HepG2 (cell line): ENCODE measurements at places on chromosomes 3 and 15.

DNA sequence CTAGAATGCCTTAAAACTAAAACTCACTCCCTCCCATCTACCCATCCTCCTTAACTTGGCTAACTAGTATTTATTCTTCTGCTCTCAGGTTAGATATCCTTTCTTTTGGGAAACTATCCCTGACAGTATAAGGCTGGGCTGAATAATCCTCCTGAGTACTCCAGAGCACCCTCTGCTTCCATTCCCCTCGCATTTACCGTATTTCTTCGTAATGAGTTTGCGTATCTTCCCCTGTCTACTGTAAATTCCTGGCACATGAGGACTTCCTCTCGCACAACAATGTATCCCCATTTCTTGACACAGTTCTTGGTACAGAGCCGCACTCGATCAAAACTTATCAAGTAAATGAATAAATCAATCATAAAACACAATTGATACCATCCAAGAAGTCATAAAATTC is 82.9 kb upstream of the AKAP13 start:
- peak; percentile 7 for DNase-seq

DNA sequence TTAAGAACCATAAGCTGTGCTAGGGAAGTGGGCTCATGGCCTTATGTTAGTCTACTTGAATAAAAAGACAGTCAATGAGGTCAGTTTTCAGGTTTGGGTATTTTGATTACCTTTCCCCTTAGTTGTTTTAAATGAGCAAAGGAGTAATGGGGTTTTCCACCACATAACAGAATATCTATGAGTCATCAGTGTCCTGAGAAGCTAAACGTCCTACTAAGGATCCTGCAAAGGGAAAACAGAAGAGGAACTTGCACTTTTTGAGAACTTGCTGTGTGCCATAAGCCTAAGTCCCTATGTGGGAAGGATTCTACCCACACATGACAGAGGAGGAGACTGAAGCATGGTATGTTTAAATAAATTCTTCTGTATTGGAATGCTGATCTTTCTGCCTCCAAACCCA is 292.8 kb upstream of the TMC3 start:
- DNase-seq = no peak

GRCh38 chr3:127158614-127159229 is 34.2 kb upstream of the PRR23E start:
- no peak for DNase-seq

GRCh38 chr3:102715030-102715697 is 280.3 kb downstream of the ZPLD1 start:
- DNase-seq = no peak

DNA sequence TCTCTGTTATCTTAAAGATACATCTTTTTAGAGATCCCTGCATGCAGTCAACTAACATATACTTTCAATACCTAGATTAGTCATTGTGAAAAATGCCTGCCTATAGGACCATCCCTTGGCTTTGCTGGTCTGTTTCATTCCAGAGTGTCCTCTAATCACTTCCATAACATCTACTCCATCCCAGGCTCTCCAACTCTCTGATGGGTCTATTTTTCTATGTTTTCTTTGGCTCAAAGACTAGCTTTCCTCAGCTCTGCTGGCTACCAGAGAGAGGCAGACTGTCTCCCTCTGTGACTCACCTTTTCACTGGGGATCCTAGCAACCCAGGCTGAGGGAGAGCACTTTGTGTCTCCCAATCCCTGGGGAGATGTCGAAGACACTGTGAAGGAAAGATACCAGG is 547.7 kb upstream of the MCTP2 start:
- DNase-seq = no peak

- no peak for DNase-seq
Observed at GRCh38 chr15:72796515-72797337, 13.2 kb upstream of the ADPGK start.

- peak; percentile 10 for DNase-seq
Observed at GRCh38 chr3:34260271-34261000, 462.0 kb downstream of the PDCD6IP start.

GRCh38 chr3:158747417-158747816 is 15.2 kb upstream of the RARRES1 start:
- no peak for DNase-seq

DNA sequence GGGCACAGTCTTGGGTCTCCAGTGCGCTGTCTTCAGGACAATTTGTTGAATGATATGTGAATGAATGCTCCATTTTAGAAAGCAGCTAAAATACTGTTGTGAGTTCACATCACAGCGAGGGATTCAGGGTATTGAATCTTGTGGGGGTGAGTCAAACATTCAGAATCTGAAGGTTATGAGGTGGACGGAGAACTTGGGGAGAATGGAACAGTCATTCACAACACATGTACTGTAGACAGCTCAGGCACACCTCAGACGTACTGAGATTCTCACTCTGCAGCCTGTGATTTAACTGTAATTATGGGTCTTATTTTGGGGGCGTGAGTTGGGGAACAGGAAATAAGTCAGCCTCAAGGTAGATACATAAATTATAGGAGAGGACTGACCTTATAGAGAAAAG is 13.9 kb downstream of the CRYBG3 start:
- DNase-seq = no peak

DNA sequence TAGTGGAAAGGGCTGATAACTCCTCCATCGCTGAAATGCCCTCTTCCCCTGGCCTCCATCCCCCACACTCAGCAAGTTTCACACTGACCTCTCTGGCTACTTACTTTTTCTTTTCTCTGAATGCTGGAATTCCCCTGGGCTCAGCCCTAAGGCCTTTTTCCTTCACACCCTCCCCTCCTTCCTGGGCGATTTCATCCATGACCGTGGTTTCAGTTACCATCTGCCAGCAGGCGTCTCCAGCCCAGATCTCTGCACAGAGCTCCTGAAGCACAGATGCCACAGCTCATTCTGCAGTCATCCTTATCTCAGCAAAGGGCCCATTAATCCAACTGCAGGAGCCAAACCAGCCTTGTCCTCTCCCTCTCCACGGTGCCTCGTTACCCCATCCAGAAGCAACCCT is 114.0 kb downstream of the RFTN1 start:
- DNase-seq = no peak

GRCh38 chr3:37224879-37225278 is 50.5 kb upstream of the LRRFIP2 start:
- no peak for DNase-seq

GRCh38 chr15:25770031-25770430 is 93.1 kb downstream of the ATP10A start:
- DNase-seq = no peak

GRCh38 chr3:55725681-55726500 is 238.8 kb upstream of the WNT5A start:
- no peak for DNase-seq

DNA sequence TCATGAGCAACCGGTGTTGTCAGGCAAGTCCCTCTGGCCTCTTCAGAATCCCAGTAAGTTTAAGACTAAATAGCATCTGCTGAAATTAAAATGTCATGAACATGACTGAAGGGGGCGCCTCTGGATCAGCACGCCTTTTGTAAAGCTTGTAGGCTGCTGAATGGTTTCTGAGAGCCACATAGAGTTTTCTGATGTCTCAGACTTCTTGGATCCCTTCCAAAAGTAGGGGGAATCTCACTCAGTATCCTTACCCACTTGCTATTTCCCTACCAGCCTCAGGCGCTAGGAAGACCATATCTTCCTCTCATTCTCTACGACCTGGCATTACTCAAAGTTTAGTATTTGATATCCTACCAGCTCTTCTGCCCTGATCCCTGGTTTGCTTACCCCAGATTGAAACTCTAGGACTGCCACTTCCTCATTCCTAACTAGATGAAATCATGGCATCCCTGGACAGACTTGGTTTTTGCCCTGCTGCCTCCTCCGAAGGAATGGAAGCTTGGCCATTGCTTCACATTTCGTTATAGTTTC is 62.7 kb upstream of the CD47 start:
- DNase-seq = peak; percentile 37

DNA sequence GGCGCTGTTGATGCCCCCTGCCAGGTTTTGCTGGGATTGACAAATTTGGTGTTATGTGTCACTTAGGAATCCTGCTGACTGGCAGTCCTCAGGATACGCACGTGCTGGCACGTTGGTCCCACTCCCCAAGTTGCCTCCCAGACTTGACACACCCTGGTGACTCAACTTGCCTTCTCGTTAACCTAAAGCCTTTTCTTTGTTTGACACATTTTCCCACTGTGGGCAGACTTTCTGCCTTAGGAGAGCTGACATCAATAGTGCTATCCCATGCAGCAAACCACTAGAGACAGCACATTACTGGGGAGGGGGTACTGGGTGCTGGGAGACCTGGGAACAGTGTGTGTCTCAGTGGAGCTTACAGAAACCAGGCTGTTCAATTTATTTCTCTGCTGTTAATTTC is 104.3 kb downstream of the OXNAD1 start:
- DNase-seq = no peak

DNA sequence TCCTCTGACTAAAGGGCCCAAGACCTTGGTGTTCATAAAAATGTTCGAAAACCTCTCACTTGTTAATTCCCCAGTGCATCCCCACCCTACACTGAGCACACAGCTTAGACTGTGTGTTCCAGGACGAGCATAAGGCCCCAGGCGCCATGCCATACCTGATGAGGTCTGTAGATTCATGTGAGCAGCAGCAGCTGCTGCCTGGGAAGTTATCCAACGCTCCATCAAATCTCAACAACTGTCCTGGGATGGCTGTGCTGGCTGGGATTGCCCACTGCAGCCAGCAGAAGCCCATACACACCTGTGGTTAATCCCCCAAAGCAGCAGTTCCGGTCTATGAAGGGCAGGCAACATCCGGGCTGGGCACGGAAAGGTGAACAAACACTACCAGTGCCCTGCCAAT is 391.2 kb downstream of the IL20RB start:
- DNase-seq = no peak

DNA sequence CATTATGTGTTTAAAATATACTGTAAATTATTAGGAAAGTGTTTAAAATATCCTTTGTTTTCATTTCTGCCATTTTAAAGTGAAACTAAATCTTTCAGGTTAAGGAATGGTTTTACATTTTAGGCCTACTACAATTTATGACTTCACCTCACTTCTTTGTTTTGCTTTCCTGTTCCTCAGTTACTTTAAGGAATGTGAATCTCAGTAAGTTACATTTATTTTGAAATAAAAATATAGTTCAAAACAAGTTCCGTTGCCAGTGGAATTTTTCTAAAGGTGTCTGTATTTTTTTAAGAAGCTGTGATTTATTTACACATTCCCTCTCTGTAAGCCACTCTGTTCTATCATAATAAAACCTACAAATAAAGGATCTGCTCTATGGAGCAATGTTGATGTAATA is 630.9 kb upstream of the AGTR1 start:
- no peak for DNase-seq

GRCh38 chr15:52317022-52317421 is 21.4 kb upstream of the MYO5C start:
- DNase-seq = no peak

- peak; percentile 70 for DNase-seq
Observed at GRCh38 chr3:4981665-4982494, 2.6 kb downstream of the BHLHE40 start.
